Astrocyte (in vitro differentiated cells and primary cell): ENCODE measurements at places on chromosomes 3 and 15. TPM values are rescaled to one million over a fixed set of nuclear protein-coding genes. Genes with fewer than 3 reads are reported as not detected.

The PRKCI gene
- 59.3 and 65.2 TPM in 2 replicates for total RNA-seq

The TMEM115 gene
- 48.7 and 49.8 TPM in 2 replicates for total RNA-seq

The ACOX2 gene
- 2.2 and 2.7 TPM in 2 replicates for total RNA-seq

The SLC2A2 gene
- total RNA-seq: not detected in 2 replicates
